H4 (cell line): ENCODE measurements at places on chromosomes 4 and X. TPM values are rescaled to one million over a fixed set of nuclear protein-coding genes. Genes with fewer than 3 reads are reported as not detected.

The FHDC1 gene
- 0.10 and 0.15 TPM in 2 replicates for total RNA-seq

The MFAP3L gene
- 3.6 and 4.3 TPM in 2 replicates for total RNA-seq

The FATE1 gene
- not detected in 2 replicates for total RNA-seq

GRCh38 chrX:10630320-10630719 lies 9.9 kb upstream of the MID1 start:
- no peak for DNase-seq

The DUSP21 gene
- total RNA-seq: not detected in 2 replicates

- DNase-seq: no peak
These were observed 4.2 kb upstream of the SLC9A6 start for GRCh38 chrX:135981010-135981409.

GRCh38 chrX:24395775-24396174 lies 35.3 kb downstream of the SUPT20HL1 start:
- DNase-seq: peak; percentile 72
